Stomach (tissue), 19 donors: ENCODE measurements at places on chromosomes 11 and 22.

DNA sequence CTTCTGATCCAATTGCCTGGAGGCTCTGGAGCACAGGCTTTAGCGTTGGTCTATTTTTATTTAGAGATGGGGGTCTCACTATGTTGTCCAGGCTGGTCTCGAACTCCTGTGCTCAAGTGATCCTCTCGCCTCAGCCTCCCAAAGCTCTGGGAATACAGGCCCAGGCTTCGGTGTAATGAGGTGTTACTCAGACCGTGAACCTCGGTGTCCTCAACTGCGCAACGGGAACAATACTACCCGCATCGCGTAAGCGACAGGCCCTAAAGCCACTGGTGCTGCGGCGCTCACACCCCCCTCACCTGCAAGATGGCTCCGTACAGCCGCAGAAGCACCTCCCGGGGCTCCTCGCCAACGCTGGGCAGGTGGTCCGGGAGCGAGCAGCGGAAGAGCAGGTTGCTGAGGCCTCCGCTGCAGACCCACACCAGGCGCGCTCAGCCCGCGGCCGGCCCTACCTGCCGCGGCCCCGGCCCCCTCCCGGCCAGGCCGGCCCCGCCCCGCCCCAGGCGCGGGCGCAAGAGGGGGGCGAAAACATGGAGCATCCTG lies 628 bp downstream of the CHKB start:
- DNase-seq, result no peak

- DNase-seq, result peak; percentile 76
Measured at GRCh38 chr22:48320683-48321451, 1506.8 kb downstream of the BRD1 start.

DNA sequence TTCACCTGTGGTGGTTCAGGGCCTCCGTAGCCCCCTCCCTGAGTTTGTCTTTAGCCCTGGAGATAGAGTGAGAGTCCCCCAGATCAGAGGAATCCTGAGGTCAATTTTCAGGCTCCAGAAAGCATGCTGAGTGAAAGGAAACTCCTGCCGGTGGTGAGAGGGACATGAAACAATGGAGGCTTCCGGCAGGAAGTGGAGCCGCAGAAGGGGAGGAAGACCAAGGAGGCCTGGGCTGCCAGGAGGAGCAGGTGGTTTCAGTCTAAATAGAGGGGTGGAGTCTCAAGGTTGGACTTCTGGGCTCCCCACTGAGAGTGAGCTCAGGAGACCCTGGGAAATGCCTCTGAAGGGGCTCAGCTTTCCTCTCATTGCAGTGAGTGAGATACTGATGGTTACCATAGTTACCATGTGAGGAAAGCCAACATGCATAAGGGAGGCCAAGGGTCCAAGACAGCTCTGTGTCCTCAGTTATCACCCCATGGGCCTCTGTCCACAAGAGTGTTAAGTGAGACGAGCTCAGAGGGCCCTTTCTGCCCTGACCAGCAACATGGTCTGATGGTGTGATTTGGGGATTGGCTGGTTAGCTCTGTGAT lies 10.7 kb downstream of the SLCO2B1 start:
- no peak for DNase-seq

DNA sequence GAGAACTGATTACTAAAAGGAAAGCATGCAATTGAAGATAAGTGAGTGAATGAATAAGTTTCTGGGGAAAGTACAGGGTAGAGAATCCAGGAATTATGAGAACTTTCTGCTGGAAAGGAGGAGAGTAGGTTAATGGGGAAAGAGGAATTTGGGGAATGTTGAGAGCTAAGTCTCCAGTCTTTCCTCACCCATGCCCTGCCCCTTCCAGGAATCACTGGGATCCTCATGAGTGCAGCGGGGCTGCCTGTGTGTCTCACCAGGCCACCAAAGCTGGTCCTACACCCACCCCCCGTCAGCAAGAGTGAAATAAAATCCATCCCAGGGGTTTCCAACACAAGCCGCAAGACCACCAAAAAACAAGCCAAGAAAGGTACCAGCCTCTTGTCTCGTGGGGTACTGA lies 17.0 kb downstream of the DTX4 start:
- no peak for DNase-seq

GRCh38 chr11:68460741-68461574 lies at the start of gene PPP6R3:
Gene PPP6R3 (plus strand): TSS chr11:68460752. CDS start chr11:68537665, 76,913 bp downstream.
- DNase-seq, result no peak

DNA sequence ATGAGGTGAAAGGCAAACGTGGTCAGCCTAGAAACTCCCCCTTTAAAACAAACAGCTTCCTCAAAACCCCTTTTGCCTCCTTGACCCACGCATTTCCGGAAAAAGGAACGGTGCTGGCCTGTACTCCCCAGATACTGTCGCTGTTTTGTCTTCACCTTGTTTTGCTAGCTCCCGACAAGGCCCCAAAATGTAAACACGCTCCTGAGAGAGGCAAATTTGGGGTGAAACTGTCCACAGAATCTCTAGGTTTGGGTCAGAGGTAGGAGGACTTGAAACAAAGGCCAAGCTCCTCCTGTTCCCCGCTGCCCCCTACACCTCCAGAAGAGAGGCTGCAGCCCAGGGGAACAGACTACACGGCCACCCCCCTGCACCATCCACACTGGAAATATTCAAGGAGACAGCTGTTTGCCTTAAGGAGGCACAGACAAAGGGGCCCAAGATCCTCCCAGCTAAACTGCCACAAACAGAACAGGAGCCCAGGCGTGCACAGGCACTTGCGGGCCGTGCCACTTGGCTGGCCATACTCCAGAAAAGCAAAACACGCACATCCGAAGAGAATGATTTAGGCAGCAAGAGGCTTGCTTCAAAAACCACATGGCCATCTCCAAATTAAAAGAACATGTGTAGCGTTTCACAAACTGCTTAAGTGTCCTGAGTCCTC lies 160.5 kb upstream of the GRK3 start:
- no peak for DNase-seq

- peak; percentile 80 for DNase-seq
Measured at GRCh38 chr22:40310081-40310767, 36.1 kb upstream of the ADSL start.

DNA sequence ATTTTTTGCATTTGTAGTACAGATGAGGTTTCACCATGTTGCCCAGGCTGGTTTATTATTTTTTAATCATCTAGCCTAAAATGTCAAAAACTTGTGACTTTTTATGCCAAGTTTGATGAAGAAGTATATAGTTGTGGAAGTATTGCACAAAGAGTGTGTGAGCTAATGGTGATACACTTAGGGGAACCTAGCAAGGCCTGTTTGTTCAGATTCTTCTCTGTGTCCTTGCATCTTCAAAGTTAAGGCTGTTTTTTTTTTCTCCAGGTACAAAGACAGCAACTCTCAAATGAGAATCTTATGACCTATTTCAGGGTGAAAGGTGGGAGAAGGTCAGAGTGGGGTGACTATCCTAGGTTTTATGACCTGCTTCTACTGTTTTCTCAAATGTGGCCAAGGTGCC lies 7.3 kb downstream of the SLCO2B1 start:
- DNase-seq, result no peak
